ENCODE measurements at places on chromosomes 4 and X.

GRCh38 chr4:147837435-147837834 is 105.5 kb downstream of the ARHGAP10 start:
- DNase-seq = no peak

DNA sequence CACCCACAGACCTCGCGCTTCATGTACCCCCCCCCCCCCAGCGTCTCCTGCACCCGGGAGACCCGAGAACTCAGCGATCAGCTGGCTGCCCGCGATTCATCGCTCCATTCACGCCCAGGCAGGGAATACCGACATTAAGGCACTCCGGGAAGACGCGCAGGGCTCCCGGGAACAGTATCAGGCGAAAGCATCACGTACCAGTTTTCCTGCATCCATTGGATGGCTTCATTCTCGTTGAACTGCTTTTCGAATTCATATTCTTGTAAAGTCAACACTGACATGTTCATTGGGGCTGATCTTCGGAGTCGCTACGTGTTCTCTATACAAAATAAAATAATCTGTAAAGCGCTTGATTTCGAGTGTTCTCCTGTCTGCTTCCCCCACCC is 373 bp downstream of the ELOVL6 start:
- DNase-seq = peak; percentile 3

- no peak for DNase-seq
Measured at GRCh38 chr4:106401157-106401556, 32.6 kb upstream of the GIMD1 start.

GRCh38 chr4:176579226-176579625 is 213.5 kb downstream of the VEGFC start:
- no peak for DNase-seq

- DNase-seq = no peak
Measured at GRCh38 chrX:31604629-31605221, 532.9 kb upstream of the FTHL17 start.

GRCh38 chr4:43456383-43456782 is 563.9 kb downstream of the GRXCR1 start:
- DNase-seq = no peak

GRCh38 chr4:1211891-1212545 is 36.9 kb downstream of the CTBP1 start:
- DNase-seq = peak; percentile 61

DNA sequence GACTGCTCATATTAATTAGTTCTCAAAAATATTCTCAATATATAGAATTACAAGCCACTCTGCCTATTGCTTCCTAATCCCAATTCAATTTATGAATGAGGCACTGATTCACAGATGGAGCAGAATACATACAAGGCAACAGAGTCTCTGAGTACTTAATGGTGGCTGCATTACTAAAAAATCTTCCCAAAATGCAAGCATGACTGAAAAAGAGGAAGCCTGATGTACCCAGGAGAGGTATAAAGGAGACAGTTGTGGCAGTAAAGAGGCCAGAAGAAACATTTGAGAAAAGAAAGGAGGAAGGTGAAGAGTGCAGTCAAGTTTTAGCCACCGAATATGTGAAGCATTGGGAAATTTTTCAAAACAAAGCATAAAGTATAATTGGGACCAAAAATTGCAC is 163.2 kb upstream of the INTU start:
- DNase-seq = no peak

GRCh38 chrX:153864101-153864500 is 21.9 kb downstream of the L1CAM start:
- DNase-seq = no peak

GRCh38 chr4:142572071-142572470 is 274.0 kb downstream of the INPP4B start:
- DNase-seq = no peak

DNA sequence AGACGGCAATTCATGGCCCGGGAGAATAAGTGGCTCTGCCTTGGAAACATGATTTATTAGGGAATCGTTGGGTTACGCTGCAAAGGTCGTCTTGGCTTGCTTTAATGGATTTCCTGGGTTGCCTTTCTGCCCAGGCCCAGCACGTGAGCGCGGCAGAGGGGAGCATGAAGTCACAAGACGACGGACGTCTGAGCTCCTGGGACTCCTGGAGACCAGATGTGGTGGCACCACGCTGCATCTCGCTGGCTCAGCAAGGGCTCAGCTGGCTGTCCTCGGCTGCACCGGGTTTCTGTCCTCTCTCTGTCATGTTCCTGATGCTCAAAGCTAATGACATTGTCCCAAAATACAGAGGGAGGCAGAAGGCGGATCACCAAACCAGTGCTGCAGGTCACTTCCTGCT is 61.2 kb downstream of the C4orf50 start:
- DNase-seq = no peak

DNA sequence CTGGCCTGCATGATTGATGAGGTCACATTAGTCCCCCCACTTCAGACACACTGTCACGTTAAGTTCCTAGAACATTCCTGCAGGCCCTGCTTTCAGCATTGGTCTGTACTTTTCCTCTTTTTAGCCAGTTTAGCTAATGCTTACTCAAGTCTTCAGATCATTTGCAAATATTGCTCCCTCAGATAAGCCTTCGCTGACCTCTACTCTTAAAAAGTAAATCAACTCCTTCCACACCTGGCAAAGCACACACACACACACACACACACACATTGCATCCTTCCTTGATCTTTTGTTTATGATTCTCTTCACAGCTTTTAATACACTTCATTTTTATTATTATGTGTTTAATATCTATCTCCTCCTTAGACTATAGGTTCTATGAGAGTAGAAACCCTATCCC is 31.4 kb downstream of the PARM1 start:
- DNase-seq = no peak

DNA sequence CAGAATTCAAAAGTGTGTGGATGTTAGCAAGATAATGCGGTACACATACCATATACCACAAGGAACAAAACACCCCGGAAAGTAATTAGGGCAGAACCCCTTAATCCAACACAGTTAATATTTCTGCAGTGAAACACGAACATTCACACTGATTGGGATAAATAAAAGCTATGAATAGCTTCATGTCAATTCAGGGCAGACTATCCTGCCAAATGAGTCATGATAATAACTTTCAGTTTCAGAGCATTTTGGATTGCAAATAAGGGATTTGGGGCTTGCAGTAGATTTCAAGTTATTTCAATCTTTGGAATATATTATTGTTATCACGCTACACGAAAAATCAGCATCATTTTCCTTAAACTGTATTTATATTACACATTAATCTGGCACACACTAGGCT is 24.3 kb downstream of the IRF2 start:
- no peak for DNase-seq

GRCh38 chrX:2412131-2412530 is 88.6 kb downstream of the DHRSX start:
- DNase-seq = no peak

All from caudate nucleus (tissue), 63 donors.